ENCODE measurements at places on chromosomes 12 and 14. TPM values are rescaled to one million over a fixed set of nuclear protein-coding genes. Genes with fewer than 3 reads are reported as not detected.

Gene ZNF891
- 1.2 TPM for total RNA-seq

Gene RPS6KL1
- 1.2 TPM for total RNA-seq

Gene KRT72
- not detected for total RNA-seq

Gene SERPINA9
- total RNA-seq: not detected

Gene SLC35F4
- total RNA-seq: not detected

Gene CATSPERB
- total RNA-seq: not detected

Gene GALNT8
- under 0.01 TPM for total RNA-seq

Gene RGS6
- total RNA-seq: not detected

Gene POTEM
- not detected for total RNA-seq

Gene SHMT2
- total RNA-seq: 358 TPM

Gene IL22
- total RNA-seq: not detected

Gene MDM2
- 240 TPM for total RNA-seq

Gene TMEM132D
- total RNA-seq: not detected

Gene FOXN4
- total RNA-seq: not detected

Gene NUAK1
- 4.6 TPM for total RNA-seq

Gene FAIM2
- total RNA-seq: 3.6 TPM
